ENCODE measurements at places on chromosomes 7 and 10. TPM values are rescaled to one million over a fixed set of nuclear protein-coding genes. Genes with fewer than 3 reads are reported as not detected.

DNA sequence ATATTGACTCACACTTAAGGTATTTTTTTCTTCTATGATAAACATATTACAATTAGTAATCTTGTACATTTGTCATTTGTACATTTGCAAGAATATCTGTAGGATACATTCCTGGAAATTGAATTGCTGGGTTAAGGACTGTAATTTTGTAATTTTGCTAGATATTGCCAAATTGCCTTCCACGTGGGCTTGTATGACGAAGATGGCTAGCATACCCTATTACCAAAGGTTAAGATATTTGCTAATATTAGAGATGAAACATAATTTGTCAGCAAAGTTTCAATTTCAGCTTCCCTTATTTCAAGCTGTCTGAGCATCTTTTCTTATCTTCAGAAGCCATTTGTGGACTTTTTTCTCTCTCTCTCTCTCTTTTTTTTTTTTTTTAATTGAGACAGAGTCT is 1.0 kb upstream of the LYZL2 start:
- no peaks in the 10 kb centered on the region for H3K36me3 ChIP-seq
- DNase-seq = no peak
- no peaks in the 10 kb centered on the region for H3K4me1 ChIP-seq
- no peaks in the 10 kb centered on the region for H3K27me3 ChIP-seq
- H3K27ac ChIP-seq = no peak overlapping the region

- no peak for DNase-seq
- no peaks in the 10 kb centered on the region for H3K36me3 ChIP-seq
- no peaks in the 10 kb centered on the region for H3K27me3 ChIP-seq
- no peak overlapping the region for H3K4me3 ChIP-seq
- no peaks in the 10 kb centered on the region for H3K4me1 ChIP-seq
These were observed 1149.2 kb upstream of the AUTS2 start for GRCh38 chr7:68449099-68449498.

GRCh38 chr7:95560674-95561073 is 35.6 kb downstream of the PDK4 start:
- H3K27me3 ChIP-seq = no peaks in the 10 kb centered on the region
- DNase-seq = no peak
- no peak overlapping the region for H3K4me3 ChIP-seq
- H3K27ac ChIP-seq = no peak overlapping the region
- peaks cover 13% of the 10 kb centered on the region for H3K4me1 ChIP-seq

GRCh38 chr10:42645103-42645502 is 6.7 kb upstream of the ZNF33B start:
- DNase-seq = no peak
- H3K36me3 ChIP-seq = no peaks in the 10 kb centered on the region
- H3K4me1 ChIP-seq = no peaks in the 10 kb centered on the region
- H3K4me3 ChIP-seq = no peak overlapping the region
- no peak overlapping the region for H3K27ac ChIP-seq

GRCh38 chr10:82821043-82821442 is 946.0 kb downstream of the NRG3 start:
- H3K27me3 ChIP-seq = no peaks in the 10 kb centered on the region
- H3K27ac ChIP-seq = no peak overlapping the region
- no peaks in the 10 kb centered on the region for H3K4me1 ChIP-seq
- no peak overlapping the region for H3K4me3 ChIP-seq

GRCh38 chr10:42783181-42783549 is 570 bp downstream of the BMS1 start:
- peak; percentile 58 for DNase-seq
- H3K36me3 ChIP-seq = no peaks in the 10 kb centered on the region
- H3K4me1 ChIP-seq = peaks cover 11% of the 10 kb centered on the region

DNA sequence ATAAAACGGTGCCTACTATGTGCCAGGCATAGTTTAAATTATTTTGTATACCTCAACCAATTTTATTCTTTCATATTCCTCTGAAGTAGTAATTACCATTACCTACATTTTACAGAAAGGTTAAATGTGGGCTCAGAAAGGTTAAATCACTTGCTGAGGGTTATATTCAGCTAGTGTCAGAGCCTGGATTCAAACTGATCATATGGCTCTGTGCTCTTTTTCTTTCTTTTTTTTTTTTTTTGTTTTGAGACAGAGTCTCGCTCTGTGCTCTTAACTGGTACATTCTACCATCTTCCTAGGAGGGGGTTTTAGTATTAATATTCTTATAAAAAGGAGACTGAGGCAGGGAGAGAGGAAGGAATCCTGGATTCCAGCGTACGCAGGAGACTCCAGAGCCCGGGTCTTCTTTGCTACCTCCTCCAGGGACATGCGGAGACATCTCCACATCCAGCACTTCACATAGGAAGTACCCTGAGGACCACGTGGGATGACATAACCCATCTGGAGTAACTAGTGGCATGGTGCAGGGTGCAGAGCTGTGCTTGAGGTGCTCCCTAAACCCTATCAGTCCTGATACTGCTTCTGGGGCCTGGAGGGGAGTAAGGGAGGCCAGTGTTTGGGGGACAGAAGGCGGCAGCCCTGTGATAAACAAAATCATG is 29.6 kb upstream of the ATXN7L1 start:
- no peaks in the 10 kb centered on the region for H3K4me1 ChIP-seq
- no peak overlapping the region for H3K4me3 ChIP-seq
- DNase-seq = no peak
- no peaks in the 10 kb centered on the region for H3K36me3 ChIP-seq
- H3K27me3 ChIP-seq = no peaks in the 10 kb centered on the region

BEND7 gene
- total RNA-seq = 14.5 TPM
